ENCODE measurements at places on chromosomes 3 and 15.

- no peak for DNase-seq
Measured at GRCh38 chr3:73719861-73720260, 95.1 kb upstream of the PDZRN3 start.

- DNase-seq: no peak
Measured at GRCh38 chr3:193996221-193996620, 139.7 kb upstream of the HES1 start.

DNA sequence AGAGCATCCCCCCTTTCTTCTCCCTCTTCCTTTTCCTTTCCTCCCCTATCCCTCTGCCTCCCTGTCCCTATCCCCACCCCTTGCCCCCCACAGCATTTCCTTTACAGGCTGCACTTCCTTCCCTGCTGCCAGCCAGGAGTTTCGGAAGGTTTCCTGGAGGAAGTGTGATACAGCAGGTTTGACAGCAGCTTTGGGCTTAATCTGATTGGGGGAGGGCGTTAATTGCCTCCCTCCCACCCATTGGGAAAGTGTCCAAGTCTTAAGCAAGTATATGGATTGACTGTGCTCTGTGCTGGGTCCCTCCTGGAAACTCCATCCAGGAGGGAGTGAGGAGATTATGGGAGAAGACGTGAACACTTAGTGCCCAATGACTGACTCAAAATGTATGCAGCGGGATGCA lies 1.8 kb downstream of the SCAMP5 start:
- no peak for DNase-seq

DNA sequence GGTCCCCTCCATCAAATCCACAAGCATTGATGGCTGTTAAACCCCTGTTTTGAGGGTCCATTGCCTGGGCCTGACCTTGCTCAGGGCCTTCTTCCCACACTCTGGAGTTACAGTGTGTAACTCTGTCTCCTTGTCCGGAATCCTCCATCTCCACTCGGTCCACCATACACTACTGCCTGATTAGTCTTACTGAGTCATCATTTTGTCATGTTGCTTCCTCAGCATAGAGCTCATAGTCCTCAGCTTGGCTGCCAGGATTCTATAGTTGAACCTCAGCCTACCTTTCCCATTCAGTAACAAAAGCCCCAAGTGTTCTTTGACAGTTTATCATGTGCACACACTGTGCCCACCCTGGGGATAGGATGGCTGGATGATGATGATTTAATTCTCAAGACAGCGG lies 113.0 kb downstream of the PDE8A start:
- DNase-seq: no peak

- no peak for DNase-seq
Measured at GRCh38 chr3:3666664-3667063, 132.6 kb upstream of the LRRN1 start.

- DNase-seq: no peak
Measured at GRCh38 chr3:151635905-151636304, 97.8 kb upstream of the AADACL2 start.

DNA sequence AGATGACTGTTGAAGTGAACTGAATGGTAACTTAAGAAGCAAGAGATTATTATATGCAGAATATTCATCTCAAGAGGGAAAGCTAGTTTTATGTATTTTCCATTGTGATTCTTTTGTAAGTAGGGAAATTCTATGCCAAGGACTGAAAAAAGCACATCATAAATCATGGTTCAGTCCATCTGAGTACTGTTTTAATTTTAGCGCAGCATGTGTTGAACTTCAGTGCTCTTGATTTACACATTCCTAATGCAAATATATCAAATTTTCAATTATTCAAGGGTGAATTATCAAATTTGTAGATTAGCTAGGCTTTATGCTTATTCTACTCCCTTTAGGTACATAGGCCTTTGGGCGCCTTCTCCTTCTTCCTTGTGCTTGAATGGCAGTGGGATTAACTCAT lies 50.3 kb upstream of the TCF12 start:
- peak; percentile 32 for DNase-seq

- DNase-seq: no peak
Measured at GRCh38 chr3:129001101-129001805, at the start of gene EFCC1. EFCC1 (plus strand) TSS chr3:129001304; CDS start chr3:129001629, 325 bp downstream.

DNA sequence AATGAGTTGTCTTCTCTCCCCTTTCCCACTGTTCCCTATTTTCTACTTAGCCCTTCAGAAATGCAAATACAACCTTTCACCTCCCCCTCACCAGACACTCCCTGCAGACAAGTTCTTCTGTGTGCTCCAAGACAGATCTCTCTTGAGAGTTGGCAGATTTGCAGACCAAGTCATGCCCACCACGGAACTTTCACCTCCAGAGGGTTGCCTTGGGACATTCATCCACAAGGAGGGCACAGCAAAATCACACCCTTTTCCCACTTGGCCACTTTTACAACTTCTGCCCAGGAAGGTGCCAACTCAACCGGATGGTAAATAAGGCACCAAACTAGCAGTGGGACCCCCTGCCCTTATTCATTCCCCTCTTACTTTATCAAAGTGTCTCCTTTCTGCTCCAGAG lies 53.5 kb downstream of the SLC30A4 start:
- no peak for DNase-seq

DNA sequence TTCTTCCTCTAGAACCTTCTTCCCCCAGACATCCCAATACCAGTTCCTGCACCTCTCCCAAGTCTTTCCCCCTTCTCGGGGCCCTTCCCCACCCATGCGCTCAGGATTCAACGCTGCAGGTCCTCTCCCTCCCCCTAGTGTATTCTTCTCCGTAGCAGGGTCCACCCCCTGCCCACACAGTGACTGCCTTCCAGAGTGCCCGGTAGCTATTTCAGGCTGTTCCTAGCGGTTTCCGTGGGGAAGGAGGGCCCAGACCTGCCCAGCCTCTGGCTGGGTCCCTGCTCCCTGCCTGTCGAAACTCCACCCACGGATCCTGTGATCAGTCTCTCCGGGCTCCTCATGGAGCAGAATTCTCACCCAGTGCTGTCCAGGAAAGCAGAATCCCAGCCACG lies 45.2 kb upstream of the SEC61A1 start:
- DNase-seq: no peak

- DNase-seq: no peak
Measured at GRCh38 chr3:27659279-27660021, 62.7 kb downstream of the EOMES start.

- no peak for DNase-seq
Measured at GRCh38 chr3:31508452-31509146, 24.1 kb upstream of the STT3B start.

DNA sequence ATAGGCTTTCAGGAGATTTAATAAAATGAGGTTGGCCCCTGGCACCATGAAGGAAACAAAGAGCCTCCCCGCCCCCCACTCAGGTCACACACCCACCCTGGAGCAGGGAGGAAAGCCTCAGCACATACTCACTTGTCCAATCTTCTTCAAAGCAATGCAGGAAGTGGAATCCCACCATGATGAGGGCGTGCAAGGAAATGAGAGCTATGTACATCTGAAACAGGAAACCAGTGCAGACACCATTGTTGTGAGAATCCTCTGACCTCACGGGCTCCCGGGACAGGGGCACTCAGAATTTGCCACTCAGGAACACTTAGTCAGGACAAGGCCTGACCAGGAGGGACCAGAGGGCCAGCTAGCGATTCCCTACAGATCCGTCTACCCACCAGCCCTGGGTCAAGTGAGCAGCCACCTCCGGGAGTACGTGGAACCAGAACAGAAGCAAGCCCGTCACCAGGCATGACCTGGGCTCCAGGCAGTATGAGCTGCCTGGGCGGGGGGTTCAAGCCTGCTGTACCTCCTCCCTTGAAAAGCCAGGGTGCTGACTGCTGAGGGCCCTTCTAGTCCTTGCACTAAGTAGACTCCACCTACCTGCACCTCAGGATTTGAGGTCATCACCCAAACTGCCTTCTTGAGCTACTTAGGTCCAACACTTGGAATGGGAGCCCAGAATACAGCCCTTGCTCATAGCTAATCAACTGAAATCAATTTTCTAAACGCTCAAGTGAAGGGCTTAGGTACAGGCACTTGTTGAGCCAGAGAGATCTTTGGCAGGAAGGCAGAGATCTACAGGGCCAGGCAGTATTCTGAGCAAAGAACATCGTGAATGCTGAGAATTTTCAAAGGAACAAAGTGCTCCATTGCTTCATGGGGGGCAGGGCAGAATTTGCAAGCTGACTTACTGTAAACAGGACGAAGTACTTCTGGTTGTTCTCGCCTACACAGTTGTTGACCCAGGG lies 42.7 kb downstream of the ZDHHC3 start:
- DNase-seq: no peak

GRCh38 chr15:33766389-33766788 lies 201.9 kb upstream of the CHRM5 start:
- DNase-seq: no peak

DNA sequence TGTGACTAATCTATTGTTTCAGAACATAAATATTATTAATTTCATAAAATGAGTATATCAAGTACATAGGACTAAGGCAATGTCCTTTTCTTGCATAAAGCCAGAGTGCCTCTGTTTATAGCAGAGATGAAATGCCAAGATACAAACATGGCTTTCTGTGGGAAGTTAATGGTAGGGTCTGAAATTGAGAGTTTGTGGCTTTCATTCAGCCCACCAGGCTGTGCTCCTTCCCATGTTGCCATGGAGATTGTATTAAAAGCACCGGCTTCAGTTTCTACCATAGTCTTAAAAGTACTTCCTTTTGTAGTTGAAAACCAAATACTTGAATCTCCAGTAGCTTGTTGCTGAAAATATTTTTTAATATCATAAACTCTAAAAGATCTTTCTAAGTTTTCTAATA lies 114.0 kb downstream of the LRRC28 start:
- DNase-seq: no peak

GRCh38 chr3:45566196-45566595 lies 28.4 kb upstream of the LIMD1 start:
- no peak for DNase-seq

GRCh38 chr3:27094721-27095120 lies 274.5 kb downstream of the NEK10 start:
- DNase-seq: no peak

GRCh38 chr3:171883257-171883892 lies 40.2 kb downstream of the TMEM212 start:
- DNase-seq: no peak

DNA sequence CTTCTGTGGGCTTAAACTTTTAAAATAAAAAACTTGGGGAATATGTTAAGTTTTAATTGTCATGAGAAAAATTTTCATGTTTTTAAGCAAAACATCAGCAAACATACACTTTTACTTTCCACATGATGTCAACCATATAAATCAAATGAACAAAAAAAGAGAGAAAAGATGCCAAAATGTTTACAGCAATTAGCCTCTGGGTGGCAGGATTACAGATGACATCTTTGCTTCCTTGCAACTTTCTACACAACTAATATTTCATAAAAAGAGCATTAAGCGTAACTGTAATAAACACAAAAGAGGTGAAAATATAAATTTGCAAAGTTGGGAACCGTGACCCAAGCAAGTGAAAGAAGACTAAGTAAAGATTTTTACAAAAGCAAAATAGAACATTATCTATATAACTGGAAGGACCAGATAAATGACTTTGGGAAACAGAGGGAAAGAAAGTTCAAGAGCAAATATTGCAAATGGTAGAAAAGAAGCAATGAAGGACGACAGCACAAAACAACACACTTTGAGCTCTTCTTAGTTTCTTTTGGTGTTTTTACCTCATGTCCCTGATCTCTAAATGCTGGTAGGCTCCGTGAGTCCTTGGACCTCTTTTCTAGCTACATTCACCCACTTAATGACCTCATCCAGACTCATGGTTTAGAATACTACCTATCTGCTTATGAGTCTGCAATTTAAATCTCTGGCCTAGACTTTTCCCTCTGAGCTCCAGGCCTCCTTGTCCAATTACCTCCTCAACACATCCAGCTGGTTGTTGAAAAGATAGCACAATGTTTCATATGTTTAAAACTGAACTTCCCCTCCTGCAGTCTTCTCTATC lies 9.4 kb downstream of the TP53BP1 start:
- no peak for DNase-seq

DNA sequence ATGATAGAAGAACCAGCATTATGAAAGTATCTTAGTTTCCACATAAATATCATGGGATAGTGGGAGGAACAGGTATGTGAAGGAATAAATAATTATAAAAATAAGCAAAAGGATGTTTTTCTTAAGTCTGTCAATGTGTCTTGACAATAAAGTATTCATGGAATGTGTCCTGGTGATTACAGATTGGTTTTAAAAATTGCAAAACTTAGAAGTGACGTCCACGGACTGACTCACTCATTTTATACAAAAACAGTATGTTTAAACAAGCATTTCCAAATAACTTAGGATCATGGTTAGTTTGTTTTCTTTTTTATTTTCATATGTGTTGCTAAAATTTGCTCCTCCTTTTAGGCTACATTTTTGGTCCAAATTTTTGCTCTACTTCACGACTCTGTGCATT lies 687.0 kb upstream of the NECTIN3 start:
- no peak for DNase-seq

DNA sequence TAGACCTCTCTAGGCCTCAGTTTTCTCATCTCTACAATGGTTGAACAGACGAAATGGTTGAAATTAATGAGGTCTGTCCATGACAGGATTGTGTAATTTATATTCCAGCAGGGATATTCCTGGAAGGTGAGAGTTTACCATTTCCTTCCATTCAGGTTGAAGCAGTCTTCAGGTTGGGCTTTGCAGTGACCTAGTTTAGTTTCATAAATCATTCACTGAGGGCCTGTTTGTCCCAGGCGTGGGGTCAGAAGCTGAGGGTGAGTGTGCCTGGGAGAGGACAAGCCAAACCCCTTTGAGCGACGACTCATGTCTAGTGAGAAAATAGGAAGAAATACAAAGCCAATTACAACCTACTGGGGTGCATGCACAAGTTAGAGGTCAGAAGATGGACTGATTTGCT lies 57.2 kb upstream of the CACNA2D3 start:
- no peak for DNase-seq
